ENCODE measurements at places on chromosomes 1 and 21. TPM values are rescaled to one million over a fixed set of nuclear protein-coding genes. Genes with fewer than 3 reads are reported as not detected.

Gene KCNQ4
- total RNA-seq = under 0.01 TPM

Gene CD1E
- not detected for total RNA-seq

Gene OR13G1
- not detected for total RNA-seq

Gene OR2L2
- total RNA-seq = under 0.01 TPM

Gene AIRE
- under 0.01 TPM for total RNA-seq

Gene OR2L5
- not detected for total RNA-seq

Gene SERPINC1
- 0.12 TPM for total RNA-seq

Gene LRRC71
- total RNA-seq = 0.13 TPM

Gene NCF2
- under 0.01 TPM for total RNA-seq

Gene SELP
- total RNA-seq = 0.40 TPM

Gene IVL
- total RNA-seq = not detected

Gene RNU1-3
- total RNA-seq = 1,390 TPM

Gene AUNIP
- total RNA-seq = 1.7 TPM

Gene S100A1
- total RNA-seq = not detected

Gene IRF6
- total RNA-seq = 15.7 TPM

Gene ZZZ3
- 61.7 TPM for total RNA-seq

Gene ESPN
- total RNA-seq = not detected

Gene HES5
- total RNA-seq = not detected

All from aortic smooth muscle cell (primary cell).